ENCODE measurements at places on chromosomes 7 and 10.
A peak's percentile ranks its signal among the peaks of the same experiment; 100 is the strongest.

GRCh38 chr7:40101201-40101600 is 33.2 kb downstream of the MPLKIP start:
- no peak for DNase-seq

- no peak for DNase-seq
Measured at GRCh38 chr7:139844779-139845442, 15.8 kb downstream of the TBXAS1 start.

DNA sequence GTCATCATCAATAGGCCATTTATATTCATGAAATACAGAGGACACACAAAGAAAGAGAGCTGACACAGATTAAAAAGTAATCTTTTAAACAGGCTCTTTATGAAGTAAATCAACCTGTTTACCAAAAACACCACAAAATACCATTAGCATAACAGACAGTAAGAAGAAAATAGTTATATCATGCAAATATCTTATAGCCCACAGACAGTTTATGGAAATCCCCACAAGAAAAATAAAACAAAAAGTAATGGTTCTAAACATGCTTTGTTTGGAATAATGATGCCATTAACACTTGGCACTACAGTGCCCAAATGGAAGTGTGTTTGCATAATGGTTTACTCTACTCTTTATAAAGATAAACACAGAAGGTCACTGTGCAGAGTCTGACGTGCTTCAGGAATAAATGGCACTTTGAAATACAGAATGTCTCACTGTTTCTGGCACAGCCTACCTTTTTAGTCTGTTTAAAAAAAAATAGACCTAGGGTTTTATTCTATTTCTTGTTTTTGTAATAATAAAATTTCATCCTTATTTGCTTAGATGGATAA is 30.1 kb downstream of the SEMA3D start:
- DNase-seq: no peak

DNA sequence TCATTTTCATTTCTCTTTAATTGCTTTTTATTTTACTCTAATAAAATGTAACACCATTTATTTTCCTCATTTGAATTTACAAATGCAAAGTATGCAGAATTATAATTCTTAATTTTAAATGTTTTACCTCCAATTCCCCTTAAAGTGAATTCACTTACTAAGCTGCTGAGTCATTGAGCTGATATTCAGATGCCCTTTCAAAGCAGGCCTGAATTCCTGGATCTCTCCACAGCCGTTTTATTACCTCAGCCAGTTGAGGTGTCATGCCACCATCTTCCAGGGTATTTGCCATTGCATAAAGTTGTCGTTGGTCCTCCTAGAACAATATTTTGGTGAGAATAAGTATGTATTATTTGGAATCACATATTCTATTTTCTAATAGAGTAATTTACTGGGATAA is 33.2 kb downstream of the GNAT3 start:
- DNase-seq: no peak

GRCh38 chr7:123998921-123999320 is 33.9 kb downstream of the TMEM229A start:
- DNase-seq: no peak

DNA sequence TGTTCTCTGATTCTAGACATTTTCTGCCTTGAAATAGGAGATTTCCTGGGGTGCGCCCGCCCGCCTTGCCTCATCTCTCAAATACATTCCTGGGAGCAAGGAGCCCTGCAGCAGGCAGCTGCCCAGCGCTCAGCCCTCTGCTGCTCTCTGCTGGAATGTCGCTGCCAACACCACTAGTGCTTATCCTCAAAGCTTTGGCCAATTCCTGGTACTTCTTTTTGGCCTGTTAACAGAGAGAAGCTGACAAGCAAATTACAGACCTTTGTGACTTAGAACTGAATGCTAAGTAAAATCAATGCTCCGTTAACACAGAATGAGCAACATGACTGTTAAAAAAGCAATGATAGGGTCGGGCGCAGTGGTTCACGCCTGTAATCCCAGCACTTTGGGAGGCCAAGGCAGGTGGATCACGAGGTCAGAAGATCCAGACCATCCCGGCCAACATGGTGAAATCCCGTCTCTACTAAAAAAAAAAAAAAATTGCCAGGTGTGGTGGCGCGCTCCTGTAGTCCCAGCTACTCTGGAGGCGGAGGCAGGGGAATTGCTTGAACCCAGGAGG is 41.9 kb upstream of the SYPL1 start:
- peak; percentile 84 for DNase-seq

GRCh38 chr10:33215635-33216034 is 118.8 kb downstream of the NRP1 start:
- no peak for DNase-seq

DNA sequence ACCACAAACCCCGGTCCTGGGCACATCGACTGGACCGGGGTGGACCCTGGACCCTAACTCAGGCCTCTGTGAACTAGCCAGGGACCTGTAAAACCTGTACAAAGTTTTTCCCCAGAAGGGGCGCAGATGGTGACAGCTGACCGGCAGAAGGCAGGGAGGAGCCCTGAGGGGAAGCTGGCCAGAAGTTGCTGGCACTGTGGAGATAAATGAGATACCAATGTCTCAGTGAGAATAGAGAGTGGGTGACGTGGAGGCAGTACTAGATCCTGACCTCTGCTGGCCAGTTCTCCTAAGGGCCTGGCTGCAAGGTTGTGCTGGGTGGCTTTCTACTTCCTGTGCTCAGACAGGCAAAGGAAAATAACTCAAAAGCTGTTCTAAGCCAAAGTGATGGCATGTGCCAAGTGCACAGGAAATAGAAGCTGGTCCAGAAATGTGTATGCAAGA is 10.6 kb upstream of the TSPAN14 start:
- peak; percentile 63 for DNase-seq

DNA sequence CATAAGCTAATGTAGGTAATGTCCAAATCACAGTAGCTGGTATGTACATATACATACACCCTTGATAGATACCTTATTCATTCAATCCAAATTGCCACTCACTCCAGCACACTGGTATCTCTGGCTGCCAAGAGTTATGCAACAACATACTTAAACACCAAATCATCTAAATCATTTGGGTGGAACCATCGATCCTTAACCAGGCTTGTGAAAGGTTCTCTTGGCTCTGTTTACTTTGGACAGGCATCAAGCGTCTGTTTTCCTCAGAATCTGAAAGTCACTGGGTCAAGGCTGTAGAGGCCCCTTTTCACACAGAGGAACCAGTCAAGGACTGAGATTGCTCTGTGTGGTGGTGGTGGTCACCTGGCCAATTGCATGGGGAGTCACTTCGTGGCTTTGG is 24.6 kb downstream of the JAZF1 start:
- DNase-seq: no peak

DNA sequence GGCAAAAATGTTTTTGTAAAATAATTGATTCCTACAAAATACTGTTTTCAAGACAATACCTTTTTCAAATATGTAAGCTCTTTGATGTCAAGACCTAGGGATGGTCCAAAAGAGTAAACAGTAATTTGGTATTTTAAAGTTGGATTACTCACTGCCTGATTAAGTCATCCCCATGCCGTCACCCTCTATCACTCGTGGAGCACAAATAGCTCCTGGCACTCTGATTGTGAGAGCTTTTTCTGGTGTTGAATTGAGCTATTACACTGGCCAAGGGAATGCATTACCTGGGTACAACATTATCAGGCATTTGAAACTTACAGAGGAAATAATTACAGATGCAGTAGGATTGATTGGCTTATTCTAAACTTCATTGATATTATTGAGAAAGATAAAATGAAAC is 231.9 kb upstream of the GRM3 start:
- DNase-seq: no peak

DNA sequence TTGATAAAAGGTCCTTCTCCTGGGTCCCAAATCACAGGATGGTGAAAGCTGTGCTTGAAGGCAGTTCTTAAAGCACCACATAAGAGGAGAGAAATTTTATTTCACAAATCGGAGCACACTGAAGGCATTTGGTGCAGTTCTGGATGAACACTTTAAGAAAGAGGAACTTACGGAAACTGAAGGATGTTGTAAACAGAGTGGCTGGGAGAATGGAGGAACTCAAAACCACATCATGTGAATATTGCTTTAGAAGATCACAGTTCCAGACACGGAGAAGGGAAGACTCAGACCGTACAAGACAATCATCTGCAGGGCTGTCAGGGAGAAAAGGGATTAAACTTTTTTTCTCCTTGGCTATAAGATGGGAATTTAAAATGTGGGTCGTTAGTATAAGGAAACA is 9.0 kb upstream of the GPR141 start:
- DNase-seq: no peak

DNA sequence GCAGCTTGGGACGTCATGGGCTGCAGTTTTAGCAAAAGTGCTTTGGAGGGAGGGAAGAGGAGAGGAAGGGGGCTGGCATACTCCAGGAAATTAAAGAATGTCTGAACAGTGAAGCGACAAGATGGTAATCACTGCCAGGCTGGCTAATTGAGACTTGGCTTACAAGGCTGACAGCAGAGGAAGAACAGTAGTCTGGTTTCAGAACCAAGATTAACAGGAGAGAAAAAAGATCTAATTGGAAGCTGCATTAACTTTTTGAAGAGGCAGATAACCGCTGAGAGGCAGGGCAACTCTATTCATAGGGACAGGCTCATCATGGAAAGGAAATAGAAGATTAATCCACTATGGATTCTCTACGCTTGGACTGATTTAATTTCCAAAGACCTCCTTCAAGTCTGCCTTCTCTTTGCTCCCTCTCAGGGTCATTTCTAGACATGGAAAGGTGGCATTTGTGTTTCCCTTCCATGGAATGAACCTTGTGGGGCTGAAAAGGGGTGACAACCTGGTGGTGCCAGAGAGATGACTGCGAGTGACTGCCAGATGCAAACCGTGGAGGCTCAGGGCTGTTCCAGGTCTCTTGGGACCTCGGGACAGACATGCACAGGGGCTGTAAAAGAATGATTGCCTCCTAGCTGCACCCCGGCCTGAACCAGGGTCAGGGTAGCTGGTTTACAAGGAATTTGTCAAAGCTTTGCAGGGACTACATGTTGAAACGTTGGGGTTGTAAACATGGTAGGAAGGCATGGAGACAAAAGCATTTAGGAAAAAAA is 210.2 kb upstream of the NPY start:
- no peak for DNase-seq

- no peak for DNase-seq
Measured at GRCh38 chr7:116325517-116325916, 115.2 kb downstream of the TES start.

DNA sequence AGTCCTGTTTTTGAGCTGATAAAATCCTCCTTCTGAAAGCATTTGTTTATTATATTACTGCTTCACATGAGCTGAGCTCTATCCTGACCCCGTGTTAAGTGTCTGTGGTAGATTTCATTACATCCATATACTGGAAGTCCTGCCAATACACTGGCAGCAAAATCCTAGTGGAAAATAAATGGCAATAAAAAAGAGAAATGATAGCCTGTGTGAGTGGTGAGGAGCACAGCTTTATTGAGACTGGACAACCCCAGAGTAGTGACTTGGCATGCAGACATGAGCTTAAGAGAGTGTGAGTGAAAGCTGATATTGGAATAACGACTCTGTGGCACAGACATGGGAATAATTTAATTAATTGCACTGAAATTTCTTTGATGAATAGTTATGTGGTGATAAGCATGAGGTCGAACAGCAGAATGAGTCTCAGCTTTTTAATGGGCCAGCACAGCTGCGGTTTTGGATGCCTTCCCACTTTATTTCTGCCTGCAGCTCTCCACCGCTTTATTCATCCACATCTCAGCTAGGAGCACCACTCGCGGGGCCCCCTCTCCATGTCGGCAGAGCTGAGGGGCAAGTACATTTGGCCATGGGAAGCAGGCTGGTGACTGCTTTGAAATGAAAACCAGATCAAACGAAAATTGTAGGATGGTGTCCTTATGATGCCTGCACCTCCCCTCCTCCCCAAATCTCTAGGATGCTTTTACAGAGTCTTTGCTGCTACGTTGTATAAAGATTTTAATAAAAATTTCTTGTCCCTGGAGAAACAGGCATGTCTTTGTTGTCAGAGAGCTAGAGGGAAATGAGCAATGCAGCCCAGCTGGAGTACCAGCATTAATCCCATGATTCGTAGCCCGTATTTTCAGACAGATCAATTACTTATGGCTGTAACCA is 494.3 kb downstream of the AUTS2 start:
- DNase-seq: no peak

DNA sequence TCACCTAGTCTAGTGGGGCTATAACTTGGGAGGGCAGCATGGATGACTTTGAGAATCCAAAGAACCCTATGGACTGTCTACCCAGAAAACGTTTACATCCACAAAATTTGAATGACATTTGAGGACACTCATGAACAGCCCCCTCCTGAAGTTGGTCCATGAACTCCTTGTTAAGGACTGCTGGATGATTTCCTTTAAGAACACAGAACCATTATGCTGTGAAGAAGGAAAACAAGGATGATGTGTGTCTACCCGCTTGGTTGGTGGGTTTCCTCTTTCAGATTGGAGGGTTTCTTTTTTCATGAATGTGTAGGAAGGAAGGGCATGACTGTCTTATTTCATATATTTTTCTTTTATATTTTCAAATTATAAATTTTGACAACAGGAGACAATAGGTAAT is 58.3 kb downstream of the ARID5B start:
- no peak for DNase-seq

DNA sequence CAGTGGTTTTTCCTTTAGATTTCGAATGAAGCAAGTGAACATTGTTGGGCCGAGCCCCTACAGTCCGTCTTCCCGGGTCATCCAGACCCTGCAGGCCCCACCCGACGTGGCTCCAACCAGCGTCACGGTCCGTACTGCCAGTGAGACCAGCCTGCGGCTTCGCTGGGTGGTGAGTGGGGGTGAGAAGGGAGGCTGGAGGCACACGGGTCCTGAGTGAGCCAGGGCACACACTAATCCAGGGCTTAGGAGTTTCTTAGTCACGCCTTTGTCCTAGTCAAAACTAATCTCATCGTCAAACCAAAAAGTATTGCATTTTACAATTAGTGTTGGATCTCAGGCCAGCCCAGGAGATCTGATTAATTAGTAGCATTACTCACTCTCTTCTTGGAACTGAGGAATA is 568.8 kb upstream of the FOXK1 start:
- DNase-seq: no peak

DNA sequence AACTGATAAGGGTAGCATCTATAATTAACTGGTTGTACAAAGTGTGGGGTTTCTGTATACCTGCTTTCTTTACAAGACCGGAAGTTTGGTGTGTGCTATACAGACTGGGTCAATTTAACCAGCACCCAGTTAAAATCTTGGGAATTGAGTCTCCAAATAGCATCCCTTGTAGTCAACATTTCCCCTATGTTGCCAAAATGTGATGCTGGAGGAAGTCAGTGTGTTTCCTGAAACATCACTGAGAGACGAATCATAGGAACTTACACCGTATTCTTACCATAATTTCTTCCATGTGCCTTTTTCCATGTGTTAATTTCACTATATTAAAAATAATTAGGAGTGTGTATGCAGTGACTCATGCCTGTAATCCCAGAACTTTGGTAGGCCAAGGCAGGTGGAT is 1.7 kb downstream of the AKR1C4 start:
- DNase-seq: no peak

DNA sequence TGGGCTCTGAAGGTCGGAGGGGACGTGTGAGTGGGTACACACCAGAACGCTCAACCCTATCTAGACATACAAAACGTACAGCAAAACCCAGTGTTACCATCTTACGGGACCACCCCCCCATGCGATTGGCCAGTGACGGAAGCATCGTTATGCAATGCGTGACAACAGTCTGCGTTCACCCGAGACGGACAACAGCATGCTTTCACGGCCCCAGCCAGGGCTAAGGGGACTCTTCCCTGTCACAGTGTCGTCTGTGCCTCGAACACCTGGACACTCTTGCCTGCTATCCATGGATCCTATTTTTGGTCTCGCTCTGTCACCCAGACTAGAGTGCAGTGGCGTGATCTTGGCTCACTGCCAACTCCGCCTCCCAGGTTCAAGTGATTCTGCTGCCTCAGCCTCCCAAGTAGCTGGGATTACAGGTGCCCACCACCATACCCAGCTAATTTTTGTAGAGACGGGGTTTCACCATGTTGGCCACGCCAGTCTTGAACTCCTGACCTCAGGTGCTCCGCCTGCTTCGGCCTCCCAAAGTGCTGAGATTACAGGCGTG is 23.3 kb downstream of the DPYSL4 start:
- DNase-seq: no peak
